Mesendoderm (in vitro differentiated cells): ENCODE measurements at places on chromosomes 6 and 20.

- no peaks in the 10 kb centered on the region for H3K4me1 ChIP-seq
- H3K4me3 ChIP-seq: no peak overlapping the region
- H3K36me3 ChIP-seq: no peaks in the 10 kb centered on the region
- no peak overlapping the region for H3K27ac ChIP-seq
These were observed 7.8 kb upstream of the C2 start for GRCh38 chr6:31919624-31920303.

- no peak overlapping the region for H3K27ac ChIP-seq
- H3K4me1 ChIP-seq: no peaks in the 10 kb centered on the region
- no peak overlapping the region for H3K4me3 ChIP-seq
- DNase-seq: no peak
These were observed 7.9 kb upstream of the SYNCRIP start for GRCh38 chr6:85650606-85651005.

DNA sequence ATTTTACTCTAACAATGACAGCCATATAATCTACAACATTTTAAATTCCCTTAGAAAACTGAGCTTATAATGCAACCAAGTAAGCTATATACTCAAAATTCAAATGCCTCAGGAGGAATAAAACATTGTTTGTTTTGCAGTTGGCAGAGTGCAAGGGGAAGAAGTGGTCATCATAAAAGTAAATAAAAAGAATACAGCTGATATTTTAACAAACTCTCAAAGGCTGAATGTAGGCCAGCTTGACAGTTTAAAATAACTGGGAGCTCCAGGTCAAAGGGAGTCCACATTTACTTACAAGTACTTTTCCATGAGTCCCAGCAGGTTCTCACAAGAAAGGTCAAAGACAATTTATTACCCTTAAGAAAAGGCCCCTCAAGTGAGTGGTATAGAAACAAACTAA is 589.8 kb downstream of the BCKDHB start:
- H3K27me3 ChIP-seq: no peaks in the 10 kb centered on the region
- no peak overlapping the region for H3K27ac ChIP-seq
- no peak overlapping the region for H3K4me3 ChIP-seq
- no peaks in the 10 kb centered on the region for H3K36me3 ChIP-seq
- H3K4me1 ChIP-seq: no peaks in the 10 kb centered on the region
- no peak for DNase-seq

DNA sequence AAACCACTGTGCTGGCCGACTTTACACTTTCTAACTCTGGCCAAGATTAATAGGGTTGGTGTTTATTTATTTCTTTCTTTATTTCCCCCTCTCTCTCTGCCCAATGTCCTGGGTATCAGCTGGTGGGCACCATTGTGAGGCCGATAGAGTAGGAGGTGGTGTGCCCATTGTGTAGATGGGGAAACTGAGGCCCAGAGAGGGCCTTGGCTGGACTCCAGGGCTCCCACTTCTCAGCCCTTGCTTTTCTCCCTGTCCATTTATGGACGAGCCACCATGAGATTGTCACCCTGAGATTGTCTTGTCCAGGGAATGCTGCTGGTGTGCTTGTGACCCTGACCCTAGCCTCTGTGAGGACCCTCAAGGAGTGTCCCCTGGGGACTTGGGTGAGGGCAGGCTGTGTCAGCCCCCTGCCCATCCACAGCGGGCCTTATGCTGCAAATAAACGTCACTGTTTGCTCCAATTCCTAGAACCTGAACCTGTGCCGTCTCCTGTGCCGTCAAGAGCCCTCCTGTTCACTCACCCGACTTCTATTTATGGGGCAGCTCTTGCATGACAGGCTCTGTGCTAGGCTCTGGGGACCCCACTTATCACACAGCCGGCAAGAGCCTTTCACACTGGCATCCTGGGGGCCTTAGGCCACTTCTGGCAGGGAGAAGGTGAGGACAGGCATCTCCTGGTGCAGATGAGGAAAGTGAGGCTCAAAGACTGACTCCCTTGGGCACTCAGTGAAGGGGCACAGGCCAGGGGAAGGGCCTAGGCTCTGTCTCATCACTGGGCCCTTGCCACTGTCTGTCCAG is 24.8 kb downstream of the SUN5 start:
- H3K27ac ChIP-seq: no peak overlapping the region
- H3K4me1 ChIP-seq: peaks cover 14% of the 10 kb centered on the region
- no peak overlapping the region for H3K4me3 ChIP-seq
- H3K27me3 ChIP-seq: no peaks in the 10 kb centered on the region
- no peaks in the 10 kb centered on the region for H3K36me3 ChIP-seq

DNA sequence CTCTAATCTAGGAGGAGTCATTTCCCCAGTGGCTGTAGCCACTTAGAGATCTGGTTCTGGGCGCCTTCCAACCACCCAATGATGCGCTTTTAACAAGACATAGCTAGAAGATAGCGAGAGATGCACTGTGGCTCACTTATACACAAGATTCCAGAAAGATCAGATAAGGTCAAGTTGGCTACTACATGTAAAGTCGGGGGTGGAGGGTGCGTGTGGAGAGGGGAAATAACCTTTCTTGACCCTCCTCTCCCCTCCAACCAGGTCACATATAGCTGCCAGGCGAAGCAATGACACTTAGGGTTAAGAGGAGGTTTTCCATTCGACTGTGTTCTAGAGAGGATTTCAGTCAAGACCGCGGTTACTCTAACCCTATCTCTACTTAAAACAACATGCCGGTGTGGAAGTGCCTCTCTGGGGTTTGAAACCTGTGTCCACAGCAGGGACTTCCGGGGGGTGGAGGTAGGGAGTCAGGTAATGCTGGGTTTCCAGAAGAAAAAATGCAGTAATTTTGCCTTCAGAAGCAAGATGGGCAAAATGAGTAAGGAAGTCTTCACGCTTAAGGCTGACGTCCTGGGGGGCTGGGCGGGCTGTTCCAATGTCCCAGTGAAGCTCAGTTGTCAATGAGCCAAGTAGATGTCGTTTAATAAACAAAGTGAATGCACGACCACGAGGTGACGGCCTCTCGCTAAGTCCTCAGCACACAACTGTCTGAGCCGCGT is 1.8 kb upstream of the SIM1 start:
- H3K4me3 ChIP-seq: no peak overlapping the region
- peaks cover 77% of the 10 kb centered on the region for H3K27me3 ChIP-seq
- no peak overlapping the region for H3K27ac ChIP-seq
- peak; percentile 64 for DNase-seq
- peaks cover 5% of the 10 kb centered on the region for H3K4me1 ChIP-seq

DNA sequence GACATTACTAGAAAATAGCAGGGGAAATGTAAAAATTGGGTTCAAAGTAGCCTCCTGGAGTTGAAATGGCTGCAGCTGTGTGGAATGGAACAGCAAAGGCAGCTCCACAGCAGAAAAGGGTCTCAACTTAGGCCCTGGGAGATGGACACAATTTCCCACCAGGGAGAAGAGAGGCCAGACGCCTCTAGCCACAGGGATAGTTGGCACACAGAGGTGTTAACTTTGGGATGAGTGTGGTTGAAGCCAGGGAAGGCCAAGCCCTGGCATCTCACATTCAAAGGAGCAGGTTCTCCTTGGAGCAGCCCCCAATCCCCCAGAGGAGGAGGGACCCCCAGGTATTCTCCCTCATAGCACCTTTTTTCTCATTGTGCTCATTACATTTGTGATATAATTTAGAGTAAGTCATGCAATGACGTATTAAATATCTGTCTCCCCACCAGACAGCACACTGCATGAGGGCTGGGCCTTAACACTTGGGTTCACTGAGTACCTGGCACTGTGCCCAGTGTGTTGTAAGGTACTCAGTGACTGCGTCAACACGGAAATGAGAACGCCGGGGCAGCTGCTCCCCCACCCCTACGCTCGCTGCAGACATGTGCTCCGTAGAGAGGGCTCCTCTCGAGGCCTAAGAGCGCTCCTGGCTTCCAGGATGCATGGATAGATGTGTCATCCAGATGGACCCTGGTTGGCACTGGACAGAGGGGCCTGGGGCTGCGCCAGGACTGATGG is 76.0 kb upstream of the CD93 start:
- no peaks in the 10 kb centered on the region for H3K27me3 ChIP-seq
- H3K27ac ChIP-seq: no peak overlapping the region
- H3K36me3 ChIP-seq: no peaks in the 10 kb centered on the region
- DNase-seq: no peak

DNA sequence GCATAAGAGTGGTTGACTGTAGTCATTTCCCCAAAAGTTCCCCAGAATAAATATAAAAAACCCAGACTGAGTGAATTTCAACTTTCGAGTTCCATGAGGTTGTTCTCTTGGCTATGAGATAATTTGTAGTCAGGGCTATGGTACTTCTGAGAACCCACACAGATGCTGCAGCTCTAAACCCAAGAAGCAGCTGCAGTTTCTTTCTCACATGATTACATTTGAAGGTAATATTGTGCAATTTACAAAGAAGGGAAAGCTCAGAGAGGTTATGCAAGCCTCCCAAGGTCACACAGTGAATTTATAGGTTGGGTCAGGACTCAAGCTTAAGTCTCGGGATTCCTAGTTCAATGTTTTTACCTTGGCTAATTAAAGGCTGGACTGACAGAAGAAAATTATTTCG is 29.7 kb upstream of the CD93 start:
- H3K4me3 ChIP-seq: no peak overlapping the region
- no peaks in the 10 kb centered on the region for H3K36me3 ChIP-seq
- no peak for DNase-seq
- H3K4me1 ChIP-seq: no peaks in the 10 kb centered on the region
- no peak overlapping the region for H3K27ac ChIP-seq

- no peaks in the 10 kb centered on the region for H3K27me3 ChIP-seq
- H3K4me1 ChIP-seq: no peaks in the 10 kb centered on the region
- no peaks in the 10 kb centered on the region for H3K36me3 ChIP-seq
- DNase-seq: no peak
- no peak overlapping the region for H3K4me3 ChIP-seq
These were observed 266.0 kb downstream of the ALDH8A1 start for GRCh38 chr6:134683783-134684422.

DNA sequence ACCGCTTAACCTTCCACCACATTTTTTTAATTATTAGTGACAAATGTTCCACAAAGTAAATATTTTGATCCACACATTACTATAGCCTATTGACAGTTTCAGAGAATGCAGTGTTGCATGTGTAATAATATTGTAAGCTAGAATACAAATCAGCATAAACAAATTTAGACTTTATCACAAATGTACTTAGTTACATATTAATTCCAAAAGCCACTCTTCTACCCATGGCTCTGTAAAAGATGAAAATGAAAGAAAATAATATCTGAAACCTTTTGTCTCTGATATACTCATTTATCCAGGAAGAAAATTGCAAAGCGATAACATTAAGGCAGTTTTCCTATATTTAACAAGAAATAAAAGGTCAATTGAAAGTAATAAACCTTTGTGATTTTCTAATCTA is 954.0 kb upstream of the MAN1A1 start:
- no peak overlapping the region for H3K4me3 ChIP-seq
- H3K27me3 ChIP-seq: no peaks in the 10 kb centered on the region
- H3K36me3 ChIP-seq: no peaks in the 10 kb centered on the region
- H3K27ac ChIP-seq: no peak overlapping the region

- H3K4me1 ChIP-seq: no peaks in the 10 kb centered on the region
- H3K27ac ChIP-seq: no peak overlapping the region
- DNase-seq: peak; percentile 21
- no peaks in the 10 kb centered on the region for H3K27me3 ChIP-seq
- no peaks in the 10 kb centered on the region for H3K36me3 ChIP-seq
These were observed 12.5 kb downstream of the OTOR start for GRCh38 chr20:16760431-16761304.

GRCh38 chr6:149834513-149835481 is 29.4 kb downstream of the LRP11 start:
- no peaks in the 10 kb centered on the region for H3K4me1 ChIP-seq
- peaks cover 1% of the 10 kb centered on the region for H3K27me3 ChIP-seq
- no peak overlapping the region for H3K27ac ChIP-seq
- H3K36me3 ChIP-seq: no peaks in the 10 kb centered on the region
- no peak overlapping the region for H3K4me3 ChIP-seq

GRCh38 chr6:87336367-87336766 is 7.3 kb upstream of the GJB7 start:
- peak; percentile 71 for DNase-seq
- H3K4me1 ChIP-seq: peaks cover 13% of the 10 kb centered on the region

DNA sequence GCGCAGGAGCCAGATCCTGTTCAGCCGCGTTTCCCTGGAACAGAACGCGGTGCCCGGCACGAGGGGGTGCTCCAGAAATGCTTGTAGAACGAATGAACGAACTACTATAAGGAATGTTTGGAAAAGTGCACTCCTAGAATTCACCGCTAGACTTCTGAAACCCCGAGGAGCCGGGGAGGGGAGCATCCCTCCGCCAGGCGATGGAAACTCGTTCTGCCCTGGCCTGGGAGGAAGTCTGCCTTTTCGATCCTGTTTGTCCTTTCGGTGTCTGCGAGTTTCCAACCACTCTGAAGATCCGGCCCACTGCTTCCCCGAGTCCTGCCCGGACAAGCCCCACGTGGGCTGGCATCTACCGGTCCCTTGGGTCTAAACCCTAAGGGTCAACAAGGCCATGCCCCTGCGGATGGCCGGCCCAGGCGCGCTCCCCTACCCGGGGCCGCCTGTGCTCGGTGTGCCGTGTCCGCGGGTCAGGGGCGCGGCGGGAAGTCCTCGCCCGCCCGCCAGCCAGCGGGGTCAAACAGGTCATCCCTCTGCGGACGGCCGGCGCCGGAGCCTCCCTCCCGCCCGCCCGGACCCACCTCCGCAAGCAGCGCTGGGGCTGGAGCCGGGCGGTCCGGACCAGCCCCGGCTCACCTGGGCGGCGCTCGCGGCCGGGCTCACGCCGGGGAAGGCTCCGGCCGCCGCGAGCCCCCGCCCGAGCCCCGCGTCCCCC is 526 bp downstream of the SULF2 start:
- no peaks in the 10 kb centered on the region for H3K36me3 ChIP-seq
- no peak overlapping the region for H3K27ac ChIP-seq
- H3K27me3 ChIP-seq: peaks cover 2% of the 10 kb centered on the region
- no peaks in the 10 kb centered on the region for H3K4me1 ChIP-seq

GRCh38 chr20:51119914-51120313 is 97.0 kb upstream of the KCNG1 start:
- no peak overlapping the region for H3K4me3 ChIP-seq
- H3K36me3 ChIP-seq: no peaks in the 10 kb centered on the region
- H3K4me1 ChIP-seq: peaks cover 12% of the 10 kb centered on the region
- no peaks in the 10 kb centered on the region for H3K27me3 ChIP-seq

DNA sequence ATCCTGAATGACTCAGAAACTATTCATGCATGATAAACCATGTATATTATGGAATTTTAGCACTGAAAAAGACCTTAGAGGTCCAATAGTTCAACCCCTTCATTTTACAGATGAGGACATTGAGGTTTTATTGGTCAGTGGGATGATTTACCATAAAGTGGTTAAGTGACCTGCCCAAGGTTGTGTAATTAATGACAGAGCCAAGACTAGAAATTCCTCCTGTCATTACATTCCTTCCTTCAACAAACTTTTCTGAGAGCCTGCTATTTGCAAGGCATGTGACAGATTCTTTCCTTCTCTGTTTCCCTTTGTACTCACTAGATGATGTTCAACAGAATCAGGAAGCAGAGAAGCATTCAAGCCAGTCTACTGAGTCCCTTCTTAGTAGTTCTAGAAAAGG is 170.7 kb upstream of the KCNK16 start:
- peaks cover 3% of the 10 kb centered on the region for H3K4me1 ChIP-seq
- no peak overlapping the region for H3K4me3 ChIP-seq
- peak; percentile 20 for DNase-seq
- H3K27ac ChIP-seq: no peak overlapping the region
